Stimulated activated effector memory CD8-positive, alpha-beta T cell treated with anti-CD3 and anti-CD28 coated beads, Interleukin-12 subunit alpha, Interleukin-12 subunit beta, amount 100 ng/mL, for 72 hours (primary cell): ENCODE measurements at places on chromosomes 16 and 17.

GRCh38 chr16:74605746-74606520, 981 bp downstream of the GLG1 start:
- DNase-seq = no peak

- no peak for DNase-seq
These were observed 60.3 kb downstream of the GRIN2A start for GRCh38 chr16:10121897-10122425.

DNA sequence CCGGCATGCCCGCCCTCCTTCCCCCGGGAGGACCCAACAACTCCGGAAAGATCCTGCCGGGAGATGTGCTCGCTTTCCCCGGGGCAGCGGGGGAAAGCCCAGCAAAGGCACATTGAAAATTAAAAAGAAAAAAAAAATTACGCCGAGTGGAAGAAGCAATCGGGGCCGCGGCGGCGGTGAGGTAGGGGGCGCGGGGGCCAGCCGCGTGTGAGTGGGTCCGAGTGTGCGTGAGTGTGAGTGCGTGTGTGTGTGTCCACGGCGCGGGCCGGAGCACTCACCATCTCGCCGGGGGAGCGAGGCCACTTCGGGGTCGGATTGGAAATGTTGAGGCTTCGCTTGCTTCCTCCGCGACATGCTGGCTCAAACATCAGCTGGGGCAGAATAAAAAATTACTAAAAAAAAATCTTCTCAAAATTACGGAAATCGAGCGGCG, at the start of gene SALL1:
Gene SALL1 (minus strand): TSS at position 383 of the 433 bp plus-strand sequence. CDS start 29 bp downstream, at position 354.
- no peak for DNase-seq

DNA sequence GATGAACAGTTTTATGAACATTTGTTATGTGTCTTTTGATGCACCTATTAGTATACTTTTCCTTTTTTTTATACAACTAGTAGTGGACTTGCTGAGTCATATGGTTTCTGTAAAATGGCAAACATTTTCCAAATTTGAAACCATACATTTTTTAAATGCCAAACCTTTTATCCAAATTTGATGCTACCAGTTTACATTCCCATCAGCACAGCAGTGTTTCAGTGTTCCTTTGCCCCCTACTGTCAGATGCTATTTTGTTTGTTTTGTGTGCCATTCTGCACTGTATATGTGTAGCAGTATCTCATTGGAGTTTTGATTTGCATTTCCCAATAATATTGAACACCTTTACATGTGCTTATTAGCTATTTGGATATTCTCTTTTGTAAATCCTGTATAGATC, 219.4 kb downstream of the TANC2 start:
- DNase-seq = no peak
